ENCODE measurements at places on chromosomes 2 and 18.

GRCh38 chr2:228801451-228801850 lies 469.6 kb downstream of the PID1 start:
- DNase-seq: no peak

DNA sequence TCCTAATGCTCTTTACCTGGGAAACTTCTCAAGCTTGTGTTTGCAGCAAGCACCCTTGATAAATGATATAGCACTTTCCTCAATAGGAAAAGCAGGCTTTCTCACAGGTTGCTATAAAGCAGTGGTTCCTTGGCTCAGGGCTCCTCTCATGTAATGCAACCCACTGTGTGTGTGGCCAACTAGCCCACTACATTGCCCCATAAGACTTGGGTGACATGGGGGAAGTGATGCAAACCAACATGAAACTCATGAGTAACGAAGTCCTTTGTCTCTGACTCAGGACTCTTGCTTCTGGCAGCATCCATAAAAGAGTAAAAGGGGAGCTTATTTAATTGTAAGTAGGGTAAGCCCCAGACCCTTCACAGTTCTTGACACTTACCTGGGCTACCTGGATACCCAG lies 106.9 kb downstream of the COL4A4 start:
- DNase-seq: no peak

GRCh38 chr2:69437751-69438154 lies 518 bp upstream of the NFU1 start:
- DNase-seq: no peak

GRCh38 chr2:189584686-189585085 lies 4.1 kb upstream of the SLC40A1 start:
- no peak for DNase-seq

GRCh38 chr2:164569378-164569777 lies 51.9 kb downstream of the GRB14 start:
- no peak for DNase-seq

DNA sequence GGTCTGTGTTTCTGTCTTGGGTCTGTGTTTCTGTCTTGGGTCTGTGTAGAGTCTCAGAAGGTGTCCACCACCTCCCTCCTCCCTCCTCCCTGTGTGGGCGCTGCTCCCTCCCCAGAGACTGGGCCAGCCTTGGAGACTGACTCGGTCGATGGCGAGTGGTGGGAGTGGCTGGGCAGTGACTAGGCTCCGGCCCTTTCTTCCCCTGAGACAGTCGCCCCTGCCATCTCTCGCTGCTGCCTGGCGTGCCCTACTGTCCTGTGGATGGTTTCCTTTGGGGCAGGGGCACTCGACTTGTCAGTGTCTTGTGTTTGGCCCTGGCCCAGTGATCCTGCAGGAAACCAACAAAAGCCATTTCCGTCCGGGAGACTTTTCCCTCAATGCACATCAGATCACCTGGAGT lies 215.8 kb downstream of the NDUFA10 start:
- no peak for DNase-seq

DNA sequence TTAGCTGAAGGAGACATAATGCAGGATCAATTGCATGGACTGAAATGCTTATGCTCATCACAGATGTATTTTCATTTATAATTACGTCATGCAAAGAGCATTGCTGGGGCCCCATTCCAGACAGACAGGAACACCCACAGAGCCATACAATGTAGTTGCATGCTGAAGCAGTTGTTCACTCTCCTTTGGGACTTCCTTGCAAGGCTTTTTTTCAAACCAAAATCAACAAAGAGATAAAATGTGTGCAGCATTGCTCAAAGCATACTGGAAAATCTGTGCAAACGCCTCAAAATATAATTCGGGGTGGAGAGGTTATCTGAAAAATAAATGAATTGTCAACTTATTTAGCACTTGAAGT lies 463.2 kb downstream of the CDH2 start:
- no peak for DNase-seq

- DNase-seq: no peak
Observed at GRCh38 chr2:174192664-174193063, 55.7 kb downstream of the OLA1 start.

DNA sequence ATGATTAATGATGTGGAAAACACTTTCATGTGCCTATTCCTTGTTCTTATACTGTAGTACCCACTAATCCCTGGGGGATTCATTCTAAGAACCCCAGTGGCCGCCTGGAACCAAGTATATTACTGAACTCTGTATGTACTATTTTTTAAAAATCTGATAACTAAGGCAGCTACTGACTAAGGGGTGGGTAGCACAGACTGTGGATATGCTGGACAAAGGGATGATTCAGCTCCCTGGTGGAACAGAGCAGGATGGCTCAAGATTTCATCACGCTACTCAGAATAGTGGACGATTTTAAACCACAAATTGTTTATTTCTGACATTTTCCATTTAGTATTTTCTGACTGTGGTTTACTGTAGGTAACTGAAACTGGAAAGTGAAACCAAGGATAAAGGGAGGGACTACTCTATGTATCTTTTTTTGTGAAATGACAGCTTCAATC lies 41.8 kb upstream of the CDC42EP3 start:
- no peak for DNase-seq

GRCh38 chr2:215613280-215613679 lies 177.4 kb upstream of the FN1 start:
- no peak for DNase-seq

DNA sequence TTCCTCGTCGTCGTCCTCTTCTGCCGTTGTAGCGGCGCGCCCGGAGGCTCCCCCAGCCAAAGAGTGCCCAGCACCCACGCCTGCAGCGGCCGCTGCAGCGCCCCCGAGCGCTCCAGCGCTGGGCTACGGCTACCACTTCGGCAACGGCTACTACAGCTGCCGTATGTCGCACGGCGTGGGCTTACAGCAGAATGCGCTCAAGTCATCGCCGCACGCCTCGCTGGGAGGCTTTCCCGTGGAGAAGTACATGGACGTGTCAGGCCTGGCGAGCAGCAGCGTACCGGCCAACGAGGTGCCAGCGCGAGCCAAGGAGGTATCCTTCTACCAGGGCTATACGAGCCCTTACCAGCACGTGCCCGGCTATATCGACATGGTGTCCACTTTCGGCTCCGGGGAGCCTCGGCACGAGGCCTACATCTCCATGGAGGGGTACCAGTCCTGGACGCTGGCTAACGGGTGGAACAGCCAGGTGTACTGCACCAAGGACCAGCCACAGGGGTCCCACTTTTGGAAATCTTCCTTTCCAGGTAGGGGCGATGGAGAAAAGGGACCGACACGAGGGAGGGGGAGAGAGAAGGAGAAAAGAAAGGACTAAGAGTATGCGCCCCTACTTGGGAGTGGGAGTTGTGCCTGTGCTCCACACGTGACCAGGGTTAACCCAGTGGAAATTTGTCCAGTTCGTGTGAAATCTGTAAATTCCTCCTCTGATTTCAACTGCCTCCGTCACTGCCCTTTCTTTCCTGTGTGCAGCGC lies 800 bp downstream of the HOXD13 start:
- no peak for DNase-seq

GRCh38 chr2:54114936-54115283 lies 505 bp upstream of the ACYP2 start:
- DNase-seq: no peak

GRCh38 chr2:3198119-3198518 lies 179.5 kb downstream of the EIPR1 start:
- DNase-seq: peak; percentile 37

DNA sequence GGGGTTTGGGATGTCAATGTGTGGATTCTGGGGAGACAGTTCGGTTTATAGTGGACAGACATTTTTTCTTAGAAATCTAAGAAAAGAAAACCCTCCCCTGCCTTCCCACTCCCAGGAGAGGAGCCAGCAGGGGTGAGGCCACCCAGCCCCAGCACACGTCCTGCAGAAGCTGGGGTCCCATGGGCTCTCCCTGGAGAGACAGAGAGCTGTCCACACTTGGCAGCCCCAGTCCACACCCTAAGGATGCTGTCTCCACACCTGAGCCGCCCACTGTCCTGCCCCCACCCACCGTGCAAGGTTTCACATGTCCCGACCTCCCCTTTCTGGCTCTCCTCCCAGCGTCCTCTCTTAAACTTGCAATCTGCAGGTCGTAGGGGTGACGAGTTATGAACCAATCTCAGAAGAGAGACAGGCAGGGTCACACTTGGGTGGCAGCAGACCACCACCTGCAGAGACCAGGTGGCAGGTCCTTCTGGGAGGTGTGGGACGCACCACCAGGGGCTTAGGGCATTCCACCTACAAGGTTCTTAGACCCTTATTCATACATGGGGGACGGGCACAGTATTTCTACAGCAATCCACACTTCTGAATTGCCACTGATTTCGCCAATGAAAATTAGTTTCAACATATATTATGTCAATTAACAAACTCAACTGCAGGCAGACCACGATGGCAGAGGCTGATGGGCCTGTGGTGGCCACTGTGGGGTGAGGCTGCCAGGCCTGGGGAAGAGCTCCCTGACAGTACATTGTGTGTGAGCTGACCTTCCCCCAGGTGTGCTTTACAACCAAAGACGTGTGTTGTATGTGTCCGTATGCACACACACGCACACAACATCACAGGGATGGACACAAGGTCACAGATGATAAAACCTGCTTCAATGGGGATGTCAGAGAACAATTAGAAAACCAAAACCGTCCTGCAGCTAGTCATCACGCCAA lies 158.5 kb downstream of the TPO start:
- DNase-seq: no peak

- DNase-seq: no peak
Observed at GRCh38 chr18:34880882-34881834, 160.1 kb upstream of the MAPRE2 start.

- DNase-seq: peak; percentile 11
Observed at GRCh38 chr2:146661473-146662096, 1183.2 kb upstream of the ACVR2A start.

- DNase-seq: no peak
Observed at GRCh38 chr2:229563388-229563787, 151.0 kb downstream of the DNER start.

DNA sequence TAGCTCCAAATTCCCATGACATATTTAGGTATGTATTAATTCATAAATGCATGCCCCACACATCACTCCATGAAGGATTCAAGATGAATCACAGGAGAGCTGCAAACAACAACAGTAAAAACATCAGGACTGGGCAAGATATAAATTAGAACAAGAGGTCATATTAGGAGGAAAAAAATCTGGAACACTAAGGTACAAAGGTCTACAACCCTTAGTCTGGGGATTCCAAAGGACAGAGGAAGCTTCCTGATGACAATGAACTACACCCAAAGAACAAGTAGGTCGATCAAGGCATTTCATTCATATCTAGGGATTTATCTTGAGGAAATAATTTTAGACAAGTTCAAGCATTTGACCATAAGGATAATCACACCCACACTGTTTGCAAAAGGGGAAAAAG lies 14.5 kb downstream of the VPS4B start:
- no peak for DNase-seq

DNA sequence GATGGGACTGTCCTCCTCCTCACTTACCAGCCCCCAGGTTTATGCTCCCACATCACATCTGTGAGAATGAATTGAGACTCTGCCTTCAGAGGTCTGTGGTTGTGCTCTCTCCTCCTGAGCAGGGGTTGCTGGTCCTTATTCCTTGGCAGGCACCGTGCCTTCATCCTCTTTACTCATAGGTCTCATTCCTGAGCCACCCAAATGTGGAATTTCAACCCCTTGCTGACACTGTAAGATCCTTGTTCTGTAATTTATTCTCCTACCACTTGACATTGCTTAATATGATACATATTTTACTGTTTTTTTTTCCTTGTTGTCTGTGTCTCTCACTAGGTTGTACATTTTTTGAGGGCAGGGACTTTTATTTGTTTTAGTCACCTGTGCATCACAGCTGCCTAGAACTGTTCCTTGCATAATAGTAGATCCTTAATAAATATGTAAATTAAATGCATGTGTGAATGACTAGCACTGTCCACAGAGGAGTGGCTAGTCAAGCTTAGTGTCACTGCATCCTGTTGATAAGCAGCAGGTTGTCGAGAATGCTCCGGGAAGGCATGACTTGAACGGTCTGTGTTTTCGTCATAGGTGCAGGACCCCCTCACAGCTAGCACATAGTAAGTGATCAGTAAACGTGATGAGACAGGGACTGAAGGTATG lies 180.6 kb downstream of the ZNF407 start:
- DNase-seq: no peak

DNA sequence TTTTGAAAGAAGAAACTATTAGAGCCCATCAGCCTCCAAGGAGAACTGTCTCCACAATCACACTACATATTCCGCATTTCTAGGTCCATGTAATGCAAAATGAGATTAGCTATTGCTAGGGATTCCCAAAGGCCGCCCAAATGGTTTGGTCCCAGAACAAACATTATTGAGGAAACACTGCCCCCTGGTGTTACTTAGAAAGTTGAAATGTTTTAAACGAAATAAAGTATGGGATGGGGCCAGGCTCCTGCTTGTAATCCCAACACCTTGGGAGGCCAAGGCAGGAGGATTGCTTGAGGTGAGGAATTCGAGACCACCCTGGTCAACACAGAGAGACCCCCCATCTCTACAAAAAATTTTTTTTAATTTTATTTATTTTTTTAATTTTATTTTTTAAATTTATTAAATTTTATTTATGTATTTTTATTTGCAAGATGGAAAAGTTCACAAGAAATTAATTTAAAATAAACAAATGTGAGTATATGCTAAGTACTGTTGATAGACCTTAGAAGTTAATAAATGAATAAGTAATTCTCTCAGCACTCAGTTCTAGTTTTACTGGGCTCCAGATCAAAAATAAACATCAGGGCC lies 5.5 kb downstream of the NHEJ1 start:
- DNase-seq: peak; percentile 64

GRCh38 chr2:230661072-230661957 lies 51.3 kb upstream of the CAB39 start:
- DNase-seq: peak; percentile 94

DNA sequence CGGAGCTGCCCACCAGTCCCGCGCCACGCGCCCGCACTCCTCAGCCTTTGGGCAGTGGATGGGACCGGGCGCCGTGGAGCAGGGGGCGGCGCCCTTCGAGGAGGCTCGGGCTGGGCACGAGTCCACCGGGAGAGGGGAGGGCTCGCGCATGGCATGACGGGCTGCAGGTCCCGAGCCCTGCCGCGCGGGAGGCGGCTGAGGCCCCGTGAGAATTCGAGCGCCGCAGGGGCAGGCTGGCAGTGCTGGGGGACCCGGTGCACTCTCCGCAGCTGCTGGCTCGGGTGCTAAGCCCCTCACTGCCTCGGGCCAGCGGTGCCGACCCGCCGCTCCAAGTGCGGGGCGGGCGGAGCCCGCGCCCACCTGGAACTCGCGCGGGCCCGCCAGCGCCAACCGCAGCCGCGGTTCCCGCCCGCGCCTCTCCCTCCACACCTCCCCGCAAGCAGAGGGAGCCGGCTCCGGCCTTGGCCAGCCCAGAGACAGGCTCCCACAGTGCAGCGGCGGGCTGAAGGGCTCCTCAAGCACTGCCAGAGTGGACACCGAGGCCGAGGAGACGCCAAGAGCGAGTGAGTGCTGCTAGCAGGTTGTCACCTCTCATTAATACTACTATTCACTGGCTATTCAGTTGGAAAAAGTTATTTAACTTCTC lies 3.6 kb upstream of the TTC21B start:
- DNase-seq: no peak

- no peak for DNase-seq
Observed at GRCh38 chr18:38747153-38747552, 1181.6 kb upstream of the CELF4 start.
